ENCODE measurements at places on chromosomes 6 and 20.

- no peak for DNase-seq
Measured at GRCh38 chr6:100415768-100416167, 49.0 kb downstream of the SIM1 start.

GRCh38 chr6:20334962-20335361 lies 66.7 kb upstream of the E2F3 start:
- no peak for DNase-seq

DNA sequence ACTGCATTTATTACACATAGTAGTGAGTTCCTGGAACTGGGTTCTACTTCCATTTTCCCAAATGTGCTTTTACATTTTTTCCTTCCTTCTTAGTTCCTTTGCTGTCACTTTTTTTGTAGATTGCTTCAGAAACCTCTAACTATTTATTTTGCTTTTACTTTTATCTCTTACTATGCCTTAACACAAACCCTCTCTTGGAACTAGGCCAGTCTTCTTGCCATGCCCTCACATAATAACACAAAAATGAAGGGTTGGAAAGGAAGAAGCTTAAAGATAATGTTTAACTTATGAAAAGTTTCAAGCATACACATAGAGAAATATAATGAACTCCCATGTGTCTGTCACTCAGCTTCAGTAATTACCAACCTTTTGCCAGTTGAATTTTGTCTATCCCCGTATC lies 27.1 kb downstream of the TOP1 start:
- no peak for DNase-seq

- DNase-seq, result no peak
Measured at GRCh38 chr6:150466196-150466595, 97.4 kb downstream of the IYD start.

DNA sequence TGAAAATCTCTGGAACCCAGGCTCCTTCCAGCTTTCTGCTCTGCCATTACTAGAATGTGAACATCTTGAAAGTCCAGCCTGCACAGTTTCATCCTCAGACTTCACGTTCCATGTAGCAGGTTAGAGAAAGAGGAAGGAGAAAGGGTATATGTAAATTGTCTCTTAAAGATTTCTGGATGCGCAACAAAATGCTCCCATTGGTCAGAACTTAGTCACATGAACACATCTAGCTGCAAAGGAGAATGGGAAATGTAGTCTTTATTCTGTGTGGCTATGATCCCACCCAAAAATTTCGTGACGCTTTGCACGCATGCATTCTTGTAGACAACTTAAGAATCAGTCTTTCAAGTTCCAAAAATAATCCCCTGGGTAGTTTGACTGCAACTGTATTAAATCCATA lies 46.4 kb upstream of the CHD6 start:
- no peak for DNase-seq

GRCh38 chr20:46013829-46014516 lies 5.3 kb downstream of the MMP9 start:
- DNase-seq, result peak; percentile 24

DNA sequence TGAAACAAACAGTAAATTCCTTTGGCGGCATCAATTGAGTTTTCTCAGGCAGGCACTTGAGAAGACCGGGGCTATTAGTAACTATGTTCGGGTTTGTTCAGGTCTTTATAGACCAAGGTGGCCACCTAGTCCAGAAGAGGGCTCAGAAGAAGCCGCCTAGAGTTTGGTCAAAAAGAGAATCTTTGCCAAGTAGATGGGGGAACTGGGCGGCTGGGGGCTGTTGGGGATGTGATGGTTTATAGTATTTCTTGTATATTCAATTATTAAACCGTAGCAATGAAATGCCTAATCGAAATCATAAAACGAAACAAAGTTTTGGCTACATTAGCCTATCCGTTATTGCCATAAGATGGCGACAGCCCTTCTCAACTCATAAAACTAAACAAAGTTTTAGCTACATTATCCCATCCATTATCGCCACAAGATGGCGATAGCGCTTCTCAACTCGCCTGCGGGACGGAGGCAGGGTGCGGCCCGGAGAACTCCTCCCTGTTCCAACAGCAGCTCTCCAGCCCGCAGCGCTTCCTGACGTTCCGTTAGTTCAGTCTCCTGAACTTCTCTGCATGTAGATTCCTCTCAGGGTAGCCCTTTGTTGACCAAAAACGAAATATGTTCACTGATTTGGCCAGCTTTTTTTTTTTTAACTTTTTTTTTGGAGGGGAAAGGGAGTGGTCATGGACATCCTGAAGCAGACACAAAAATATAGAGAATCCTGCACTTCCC lies 120.5 kb upstream of the PRSS16 start:
- DNase-seq, result peak; percentile 74

GRCh38 chr20:22584922-22585785 lies 782 bp upstream of the FOXA2 start:
- DNase-seq, result no peak

DNA sequence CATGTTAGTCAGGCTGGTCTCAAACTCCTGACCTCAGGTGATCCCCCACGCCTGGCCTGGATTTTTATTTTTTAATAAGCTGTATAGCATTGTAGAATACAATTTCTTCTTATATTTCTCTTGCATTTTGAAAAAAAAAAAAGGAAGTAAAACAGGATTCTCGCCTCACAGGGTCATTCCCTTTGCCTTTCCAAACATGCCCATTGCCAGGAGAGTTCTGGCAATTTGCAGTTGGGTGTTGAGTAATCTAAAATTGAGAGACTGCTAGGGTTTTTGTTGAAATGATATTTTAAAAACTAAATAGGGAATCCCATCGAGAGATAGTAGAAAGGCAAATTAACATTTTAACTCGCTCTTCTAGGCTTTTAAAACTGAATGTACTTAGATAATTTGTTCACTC lies 196.1 kb downstream of the JARID2 start:
- no peak for DNase-seq

DNA sequence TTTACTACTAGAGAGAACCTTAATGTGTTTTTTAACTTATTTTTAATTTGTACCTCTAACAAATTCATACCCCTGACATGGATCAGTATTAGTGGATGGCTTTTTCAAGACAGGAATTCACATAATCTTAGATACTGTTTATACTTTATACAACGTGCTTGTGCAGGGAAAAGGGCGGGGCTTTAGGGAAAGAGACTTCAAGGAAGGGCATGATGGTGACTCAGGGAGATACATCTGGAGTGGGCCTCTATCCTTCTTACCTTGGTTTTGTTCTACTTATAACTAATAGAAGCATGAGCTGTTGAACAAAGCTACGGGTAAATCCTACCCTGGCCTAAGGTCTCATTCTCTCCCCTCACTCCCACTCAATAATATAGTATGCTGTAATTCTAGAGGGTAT lies 160.8 kb downstream of the C6orf58 start:
- DNase-seq, result no peak

DNA sequence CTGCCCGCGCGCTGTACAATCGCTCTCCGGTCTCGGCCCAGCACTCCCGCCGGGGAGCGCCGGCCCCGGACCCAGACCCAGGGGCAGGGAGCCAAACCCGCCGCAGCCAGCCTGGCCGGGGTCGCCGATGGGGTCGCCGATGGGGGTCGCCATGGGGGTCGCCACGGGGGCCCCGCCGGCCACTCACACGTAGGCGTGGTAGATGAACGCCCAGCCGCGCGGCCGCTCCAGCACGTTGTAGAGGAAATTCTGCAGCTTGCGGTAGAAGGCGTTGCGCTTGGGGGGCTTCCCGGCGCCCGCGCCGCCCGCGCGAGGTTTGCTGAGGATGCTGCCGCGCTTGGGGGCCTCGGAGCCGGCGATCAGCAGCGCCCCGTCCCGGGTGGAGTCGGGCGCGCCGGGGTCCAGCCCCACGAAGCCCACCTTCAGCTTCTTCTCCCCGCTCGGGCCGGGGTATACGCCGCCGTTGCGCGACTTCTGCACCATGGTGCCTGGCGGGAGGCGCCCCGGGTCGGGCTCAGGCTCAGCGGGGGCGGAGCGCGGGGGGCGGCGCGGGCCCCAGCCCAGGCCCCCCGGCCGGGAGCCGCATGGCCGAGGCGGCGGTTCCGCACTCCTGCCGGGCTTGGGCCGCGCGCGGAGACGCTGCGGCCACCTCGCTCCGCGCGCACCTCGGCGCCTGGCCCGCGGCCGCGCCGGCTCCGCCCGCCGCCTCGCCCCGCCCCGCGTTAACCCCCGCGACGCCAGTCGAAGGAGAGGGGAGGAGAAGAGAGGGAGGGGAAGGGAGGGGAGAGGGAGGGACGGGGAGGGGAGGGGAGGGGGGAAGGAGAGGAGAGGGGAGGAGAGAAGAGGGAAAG lies at the start of gene KCNQ2:
TSS of gene KCNQ2 (minus strand) at position 675 of the 851 bp plus-strand sequence. CDS start at position 483, 192 bp downstream.
- DNase-seq, result no peak

GRCh38 chr6:74408844-74409243 lies 712.8 kb downstream of the CD109 start:
- DNase-seq, result no peak

DNA sequence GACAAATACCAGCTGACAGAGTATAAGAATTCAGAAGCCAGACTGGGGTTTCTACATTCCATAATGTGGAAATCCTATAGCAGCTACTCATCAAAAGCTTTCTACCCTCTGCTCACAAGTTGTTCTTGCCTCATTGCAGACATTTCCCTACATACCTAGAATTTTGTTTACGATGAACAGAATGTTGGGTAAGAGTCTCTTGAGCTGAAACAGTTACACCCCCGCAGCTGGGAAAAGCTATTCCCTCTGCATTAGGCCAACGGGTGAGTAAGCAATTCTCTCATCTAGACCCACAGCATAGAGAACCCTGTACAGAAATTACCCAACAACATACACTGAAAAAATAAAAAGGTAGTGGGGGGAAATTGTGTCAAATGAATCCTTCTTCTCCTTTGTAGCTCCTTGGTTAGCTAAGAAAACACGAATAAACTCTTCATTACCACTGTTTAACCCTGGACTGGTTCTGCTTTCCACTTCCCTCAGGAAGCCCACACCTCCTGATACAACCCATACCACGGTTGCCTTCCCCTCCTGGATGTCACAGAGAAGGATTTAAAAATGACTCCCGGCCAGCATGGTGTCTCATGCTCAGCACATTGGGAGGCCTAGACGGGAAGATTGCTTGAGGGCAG lies 215.0 kb upstream of the SHLD1 start:
- DNase-seq, result no peak

DNA sequence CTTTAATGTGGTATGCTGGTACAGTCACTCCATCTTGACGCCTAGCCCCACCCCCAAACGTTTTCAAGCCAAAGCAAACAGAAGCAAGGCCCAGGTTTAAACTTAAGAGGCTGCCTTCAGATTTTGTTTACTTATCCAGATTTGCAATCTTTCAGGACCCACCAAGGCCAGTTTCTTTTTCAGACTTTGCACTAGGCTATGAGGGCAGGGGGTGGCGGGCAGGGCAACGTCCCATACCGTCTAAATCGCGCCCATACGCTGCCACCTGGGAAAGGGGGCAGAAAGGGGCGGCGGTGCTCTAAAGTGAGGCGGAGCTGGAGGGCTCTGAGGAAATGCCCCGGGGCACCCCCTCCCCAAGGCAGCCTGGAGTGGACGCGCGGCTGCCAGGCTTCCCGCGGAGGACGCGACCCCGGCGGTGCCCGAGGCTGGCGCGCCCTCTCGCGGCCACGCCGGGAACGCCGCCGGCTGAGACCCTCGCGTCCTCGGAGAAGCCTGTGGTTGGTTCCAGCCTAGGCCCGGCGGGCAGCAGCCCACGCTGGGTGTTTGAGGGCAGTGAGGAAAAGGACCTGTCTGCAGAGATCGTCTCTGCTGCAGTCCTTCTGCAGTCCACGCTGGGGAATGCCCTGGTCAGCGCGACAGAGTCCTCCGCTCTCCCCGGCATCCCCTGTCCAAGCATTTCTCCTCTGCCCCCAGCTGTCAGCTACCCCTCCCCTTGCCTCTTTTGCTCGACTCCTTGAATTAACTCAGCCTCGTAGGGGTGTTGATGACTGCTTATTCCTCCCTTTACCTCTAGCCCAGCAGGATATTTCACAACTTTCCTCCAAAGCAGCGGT lies 129.2 kb upstream of the PRND start:
- no peak for DNase-seq

GRCh38 chr20:37243076-37243936 lies 18.3 kb downstream of the GHRH start:
- no peak for DNase-seq

- DNase-seq, result no peak
Measured at GRCh38 chr20:51715163-51715855, 52.9 kb downstream of the ATP9A start.

GRCh38 chr6:163526346-163526745 lies 111.8 kb downstream of the QKI start:
- no peak for DNase-seq

GRCh38 chr20:10714236-10714975 lies 40.6 kb upstream of the JAG1 start:
- DNase-seq, result no peak

DNA sequence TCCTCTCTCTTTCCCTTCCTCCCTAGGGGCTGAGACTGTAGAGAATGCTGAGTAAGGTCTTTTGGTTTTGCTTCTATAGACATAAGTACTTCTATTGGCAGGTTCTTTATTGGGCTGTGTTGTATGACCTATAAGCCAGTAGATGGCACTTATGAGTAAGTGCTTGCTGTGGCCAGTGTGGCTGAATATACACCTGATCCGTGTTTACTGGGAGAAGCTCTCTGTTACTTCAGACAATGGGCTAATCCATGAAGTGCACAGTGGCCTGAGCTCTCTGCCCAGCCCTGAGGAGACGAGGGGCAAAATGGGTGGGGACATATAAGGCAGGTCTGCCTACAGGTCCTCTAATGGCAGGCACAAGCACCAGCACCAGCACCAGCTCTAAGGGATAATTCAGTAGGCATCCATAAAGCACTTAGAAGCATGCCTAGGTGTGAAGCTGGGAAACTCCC lies 610.3 kb downstream of the RNF144B start:
- DNase-seq, result no peak

DNA sequence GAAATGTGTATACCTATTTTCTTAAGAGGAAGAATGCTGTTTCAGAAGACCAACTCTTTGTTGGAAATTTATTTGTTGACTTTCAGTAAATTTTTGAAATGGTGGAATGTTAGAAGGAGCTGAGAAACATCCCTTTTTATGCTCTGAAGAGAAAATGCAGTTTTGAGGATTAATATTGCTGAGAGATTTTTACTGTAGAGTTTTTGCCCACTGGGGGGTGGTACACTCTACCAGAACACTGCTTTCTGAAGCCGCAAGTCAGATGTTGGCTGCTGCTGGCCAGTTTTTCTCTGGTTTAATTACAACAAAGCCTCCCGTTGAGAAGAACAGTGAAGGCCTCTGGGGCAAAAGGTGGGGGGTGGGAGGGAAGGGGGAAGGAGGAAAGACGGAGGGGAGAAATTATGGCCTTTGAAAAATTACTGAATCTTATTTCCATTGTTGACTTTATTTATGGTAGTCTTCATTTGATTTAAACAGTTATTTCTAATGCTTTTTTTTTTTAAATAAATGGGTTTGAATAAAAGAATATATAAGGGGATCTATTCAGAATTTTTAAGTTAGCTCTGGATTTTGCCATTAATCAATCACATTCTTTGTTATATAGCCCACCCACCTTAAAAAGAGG lies 3.0 kb downstream of the FLRT3 start:
- DNase-seq, result peak; percentile 15

DNA sequence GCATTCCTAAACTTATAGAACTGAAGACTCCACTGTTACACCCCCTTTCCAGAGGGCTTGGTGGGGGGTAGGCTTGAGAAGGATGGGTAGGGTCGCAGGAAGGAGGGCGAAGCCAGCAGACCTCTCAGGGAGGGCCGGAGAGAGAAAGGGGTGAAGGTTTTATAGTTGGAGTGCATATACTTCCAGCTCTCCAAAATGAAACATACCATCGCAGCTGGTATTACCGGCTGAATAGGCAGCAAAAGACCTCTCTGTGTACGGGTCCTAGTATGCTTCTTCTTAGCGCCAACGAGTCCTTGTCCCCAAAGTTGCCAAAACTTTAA lies 1.0 kb upstream of the VGLL2 start:
- DNase-seq, result no peak

- DNase-seq, result no peak
Measured at GRCh38 chr6:31877651-31878161, 1.1 kb downstream of the SLC44A4 start.

- no peak for DNase-seq
Measured at GRCh38 chr20:17615645-17616479, 46.0 kb downstream of the DSTN start.
